ENCODE measurements at places on chromosomes 2 and 18.

DNA sequence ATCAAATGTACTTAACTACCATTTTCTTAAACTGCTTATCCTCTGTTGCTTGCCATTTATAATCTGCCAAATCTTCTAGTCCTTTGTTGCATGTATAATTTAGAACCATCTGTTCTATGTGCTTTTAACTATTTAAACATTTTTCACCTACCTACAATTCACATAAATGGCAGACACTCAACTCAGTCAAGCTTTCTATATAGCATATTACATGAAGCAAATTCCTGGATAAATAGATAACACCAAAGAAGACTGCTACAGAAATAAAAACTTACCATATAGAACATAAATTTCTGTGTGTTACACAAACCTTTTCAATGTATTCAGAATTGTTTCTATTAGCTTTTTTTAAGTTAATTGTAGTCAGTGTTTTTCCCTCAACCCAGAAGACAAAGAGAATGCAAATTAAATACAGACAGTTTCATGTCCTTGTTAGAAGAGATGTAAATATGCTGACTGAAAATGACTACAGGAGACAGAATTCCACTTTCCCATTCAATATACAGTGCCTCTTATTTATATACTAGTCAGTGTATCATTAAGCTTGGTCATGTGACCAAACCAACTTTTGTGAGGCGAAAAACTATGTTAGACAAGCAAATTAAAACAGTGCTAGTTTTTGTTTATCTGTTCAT, 2.6 kb downstream of the BAZ2B start:
- no peak for DNase-seq

DNA sequence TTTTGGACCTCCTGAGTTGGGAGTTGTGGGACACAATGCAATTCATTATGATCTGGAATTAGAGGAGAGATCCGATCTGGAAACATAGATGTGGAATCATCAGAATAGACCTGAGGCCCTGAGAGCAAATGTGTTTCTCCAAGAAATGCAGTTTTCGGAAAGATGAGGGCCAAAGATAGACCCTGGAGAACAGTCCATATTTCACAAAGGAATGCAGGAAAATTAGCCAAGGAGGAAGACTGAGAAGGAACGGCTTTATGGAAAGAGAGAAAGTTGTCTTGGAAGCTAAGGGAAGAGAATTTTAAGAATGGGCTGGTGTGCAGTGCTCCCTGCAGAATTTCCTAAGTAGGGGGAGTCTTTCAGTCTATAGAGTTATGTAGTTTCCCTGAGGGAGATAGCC, 11.1 kb upstream of the ZNF532 start:
- DNase-seq, result no peak

DNA sequence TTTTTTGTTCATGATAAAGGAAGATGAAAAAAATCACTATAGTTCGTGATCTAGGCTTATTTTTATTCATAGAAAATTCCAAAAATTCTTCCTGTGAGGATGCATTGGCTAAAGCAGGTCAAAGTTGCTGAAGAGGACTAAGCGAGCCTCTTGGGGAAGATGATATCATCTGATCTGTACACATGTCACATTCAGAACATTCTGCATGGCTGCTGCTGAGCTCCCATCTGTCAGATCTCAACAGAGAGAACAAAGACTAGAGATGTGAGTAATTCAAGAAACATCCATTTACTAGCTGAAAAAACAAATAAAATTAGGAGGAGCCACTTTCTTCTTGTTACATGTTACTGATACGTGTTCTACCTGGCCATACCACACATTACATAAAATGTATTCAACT, 518.6 kb upstream of the FSIP2 start:
- no peak for DNase-seq

DNA sequence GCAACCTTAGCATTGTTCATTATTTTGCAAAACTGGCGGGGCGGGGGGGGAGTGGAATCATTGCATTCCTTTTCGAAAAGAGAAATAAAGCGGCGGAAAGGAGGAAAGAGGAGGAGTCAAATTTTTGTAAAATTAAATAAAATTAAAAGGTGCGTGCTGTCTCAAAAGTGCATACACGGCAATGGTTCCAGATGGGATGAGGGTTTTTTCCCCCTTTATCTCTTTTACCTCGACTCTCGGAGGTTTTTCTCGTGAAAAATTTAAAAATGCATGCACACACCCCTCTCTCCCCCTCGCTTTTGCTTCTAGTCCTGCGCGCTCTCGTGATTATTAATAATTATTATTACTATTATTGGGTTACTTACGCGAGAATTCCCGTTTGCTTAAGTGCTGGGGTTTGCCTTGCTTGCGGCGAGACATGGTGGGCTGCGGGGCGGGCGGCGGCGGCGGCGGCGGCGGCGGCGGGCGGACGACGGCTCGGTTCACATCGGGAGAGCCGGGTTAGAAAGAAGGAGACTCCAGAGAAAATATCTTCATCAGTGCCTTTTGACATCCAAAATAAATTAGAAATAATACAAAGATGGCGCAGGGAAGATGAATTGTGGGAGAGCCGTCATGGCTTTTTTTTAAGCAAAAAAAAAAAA, 481 bp downstream of the BCL11A start:
- no peak for DNase-seq

- DNase-seq, result no peak
These were observed 133.7 kb downstream of the SH3BP4 start for GRCh38 chr2:235085476-235085875.

DNA sequence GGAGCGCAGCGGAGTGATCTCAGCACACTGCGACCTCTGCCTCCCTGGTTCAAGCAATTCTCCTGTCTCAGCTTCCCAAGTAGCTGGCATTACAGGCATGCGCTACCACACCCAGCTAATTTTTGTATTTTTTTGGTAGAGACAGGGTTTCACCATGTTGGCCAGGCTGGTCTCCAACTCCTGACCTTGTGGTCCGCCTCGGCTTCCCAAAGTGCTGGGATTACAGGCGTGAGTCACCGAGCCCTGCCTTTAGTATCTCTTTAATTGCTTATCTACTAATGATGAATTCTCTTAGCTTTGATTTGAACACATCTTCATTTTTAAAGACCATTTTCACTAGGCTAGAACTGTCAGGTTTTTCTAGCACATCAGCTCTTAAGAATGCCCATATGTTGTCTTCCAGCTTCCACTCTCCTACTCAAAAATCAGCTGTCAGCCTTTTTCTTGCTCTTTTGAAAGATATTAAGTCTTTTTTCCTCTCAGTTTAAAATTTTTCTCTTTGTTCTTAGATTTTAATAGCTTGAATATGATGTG, 16.1 kb upstream of the MFSD2B start:
- DNase-seq, result no peak

DNA sequence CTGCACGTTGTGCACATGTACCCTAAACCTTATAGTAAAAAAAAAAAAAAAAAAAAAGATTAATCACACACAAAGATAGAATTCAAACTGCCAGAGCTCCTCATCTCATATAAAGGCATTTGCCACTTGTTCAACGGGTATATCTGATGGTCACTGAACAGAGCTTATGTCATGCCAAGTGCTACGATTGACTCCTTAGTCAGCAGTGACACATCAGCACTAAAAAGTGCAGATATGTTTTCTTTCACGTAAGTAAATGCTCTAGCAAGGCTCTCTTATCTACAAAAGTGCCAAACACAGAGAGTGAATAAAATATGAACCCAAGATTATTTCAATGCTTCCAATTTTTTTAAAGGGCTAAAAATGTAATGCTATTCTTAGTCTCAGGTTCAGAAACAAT, 1.1 kb downstream of the LMAN1 start:
- no peak for DNase-seq

- DNase-seq, result no peak
These were observed 41.6 kb upstream of the SH3BP4 start for GRCh38 chr2:234910186-234910679.

DNA sequence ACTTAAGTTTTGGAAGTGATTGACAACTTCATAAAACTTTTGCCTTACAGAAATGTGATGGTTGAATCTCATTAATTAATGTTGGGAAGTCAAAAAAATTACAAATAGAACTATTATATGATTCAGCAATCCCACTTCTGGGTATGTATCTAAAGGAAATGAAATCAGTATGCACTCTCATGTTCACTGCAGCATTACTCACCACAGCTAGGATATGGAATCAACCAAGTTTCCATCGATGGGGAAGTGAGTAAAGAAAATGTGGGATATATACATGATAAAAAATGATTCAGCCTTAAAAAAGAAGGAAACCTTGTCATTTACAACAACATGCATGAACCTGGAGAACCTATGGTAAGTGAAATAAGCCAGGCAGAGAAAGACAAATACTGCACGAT, 112.4 kb upstream of the WDR75 start:
- DNase-seq, result no peak

GRCh38 chr2:204655101-204655500, 109.8 kb downstream of the PARD3B start:
- no peak for DNase-seq

- DNase-seq, result no peak
These were observed 11.3 kb upstream of the FSHR start for GRCh38 chr2:49165662-49166061.

DNA sequence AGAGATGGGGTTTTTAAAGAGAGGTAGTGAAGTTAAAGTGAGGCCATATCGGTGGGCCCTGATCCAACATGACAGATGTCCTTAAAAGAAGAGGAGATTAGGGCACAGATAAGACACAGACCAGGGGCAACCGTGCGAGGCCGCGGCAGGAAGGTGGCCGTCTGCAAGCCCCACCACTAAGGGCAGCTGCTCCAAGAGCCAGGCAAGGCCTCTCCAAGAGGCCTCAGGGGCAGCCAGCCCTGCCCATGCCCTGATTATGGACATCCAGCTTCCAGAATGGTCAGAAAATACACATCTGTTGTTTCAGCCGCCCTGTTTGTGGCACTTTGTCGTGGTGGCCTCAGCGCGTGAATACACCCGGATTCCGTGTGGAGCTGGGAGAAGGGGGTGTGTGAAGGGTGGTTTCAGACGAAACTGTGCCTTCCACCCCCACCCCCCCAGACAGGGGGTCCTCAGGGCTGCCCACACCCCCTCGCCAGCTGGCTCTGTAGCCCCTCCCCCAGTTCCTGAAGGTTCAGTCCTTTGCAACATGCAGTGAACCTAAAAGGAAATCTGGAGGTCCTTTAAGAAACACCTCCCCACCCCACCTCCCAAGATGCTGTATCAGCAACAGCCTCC, 74.1 kb upstream of the SMAD7 start:
- DNase-seq, result no peak

GRCh38 chr2:49240608-49241007, 86.3 kb upstream of the FSHR start:
- no peak for DNase-seq

DNA sequence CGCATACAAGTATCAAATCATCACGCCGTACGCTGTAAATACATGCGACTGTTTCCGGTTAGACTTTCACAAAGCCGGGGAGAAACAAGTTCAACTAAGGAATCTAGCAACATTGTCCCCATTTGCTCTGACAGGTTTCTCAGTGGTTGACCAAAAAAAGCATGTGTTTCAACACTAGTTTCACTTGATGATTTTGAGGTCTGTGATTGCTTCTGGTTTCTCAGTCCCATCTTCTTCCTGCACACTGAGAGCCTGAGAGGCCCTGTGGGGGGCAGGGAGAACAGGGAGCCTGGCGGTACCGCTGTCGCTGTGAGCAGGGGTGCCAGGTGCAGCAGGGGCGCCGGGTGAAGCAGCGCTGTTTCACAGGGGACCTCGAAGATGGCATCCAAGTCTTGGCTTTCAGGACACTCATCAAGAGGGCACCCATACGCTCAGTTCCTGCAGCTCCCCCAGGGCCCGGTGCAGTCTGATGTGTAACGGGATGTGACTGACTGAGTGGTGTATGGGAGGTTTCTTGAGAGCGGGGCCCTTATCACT, 270.9 kb downstream of the TWIST2 start:
- DNase-seq, result peak; percentile 9

DNA sequence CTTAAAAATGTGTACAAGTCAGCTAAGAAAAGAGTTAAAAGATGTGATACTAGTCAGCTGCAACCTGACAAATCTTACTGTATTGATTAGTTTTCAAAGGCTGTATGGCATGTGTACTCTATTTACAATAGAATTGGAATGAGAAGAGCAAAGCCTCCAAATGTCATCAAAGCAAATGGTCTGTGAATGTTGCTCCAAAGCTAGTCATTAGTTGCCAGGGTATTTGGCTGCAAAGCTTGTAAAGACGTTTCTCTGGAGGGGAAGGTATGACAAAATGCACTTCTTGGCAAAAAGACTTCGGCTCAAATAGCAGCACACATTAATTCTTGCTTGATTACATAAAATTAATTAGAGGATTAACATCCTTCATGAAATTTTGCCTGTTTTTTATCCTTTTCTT, 59.3 kb downstream of the ETAA1 start:
- DNase-seq, result no peak

- no peak for DNase-seq
These were observed 22.3 kb upstream of the MYO1B start for GRCh38 chr2:191222952-191223351.

- no peak for DNase-seq
These were observed 31.9 kb downstream of the SLC66A3 start for GRCh38 chr2:11187083-11187619.

DNA sequence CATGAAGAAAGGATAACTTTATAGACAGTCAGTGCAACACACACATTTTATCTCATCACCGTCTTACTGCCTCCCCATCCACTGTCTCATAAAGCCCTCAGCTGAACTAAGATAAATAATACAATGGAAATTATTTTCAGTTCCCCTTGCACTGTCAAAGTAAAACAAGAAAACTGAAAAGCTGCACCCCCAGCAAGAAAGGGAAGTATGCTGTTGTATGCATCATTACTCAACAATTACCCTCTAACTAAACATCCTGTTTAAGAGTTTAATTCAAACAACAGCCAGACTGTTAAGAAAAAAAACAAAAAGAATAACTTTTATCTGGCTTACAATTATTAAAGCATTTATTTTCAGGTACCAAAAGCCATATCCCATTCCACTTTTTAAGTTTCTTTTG, 25.0 kb downstream of the MPPE1 start:
- no peak for DNase-seq

DNA sequence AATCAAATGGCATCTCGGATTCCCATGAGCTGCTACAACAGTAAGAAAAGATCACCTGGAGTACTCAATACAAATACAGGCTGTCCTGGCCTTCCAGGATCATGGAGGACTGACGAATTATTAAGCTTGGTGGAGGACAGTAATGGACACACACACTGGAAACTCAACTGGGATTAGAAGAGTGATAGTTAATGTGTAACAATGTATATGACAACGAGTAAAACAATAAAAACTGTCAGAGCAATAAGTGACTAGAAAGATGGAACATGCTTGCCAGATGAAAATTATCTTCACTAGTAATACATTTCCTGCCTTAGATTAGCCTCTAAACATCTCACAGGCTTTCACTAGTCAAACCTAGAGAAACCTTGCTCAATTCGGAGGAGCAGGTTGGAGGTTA, 49.2 kb upstream of the CDH20 start:
- DNase-seq, result no peak

GRCh38 chr2:47657886-47658489, 125.0 kb upstream of the MSH6 start:
- no peak for DNase-seq

GRCh38 chr2:233135421-233135820, 75.3 kb downstream of the INPP5D start:
- DNase-seq, result no peak

DNA sequence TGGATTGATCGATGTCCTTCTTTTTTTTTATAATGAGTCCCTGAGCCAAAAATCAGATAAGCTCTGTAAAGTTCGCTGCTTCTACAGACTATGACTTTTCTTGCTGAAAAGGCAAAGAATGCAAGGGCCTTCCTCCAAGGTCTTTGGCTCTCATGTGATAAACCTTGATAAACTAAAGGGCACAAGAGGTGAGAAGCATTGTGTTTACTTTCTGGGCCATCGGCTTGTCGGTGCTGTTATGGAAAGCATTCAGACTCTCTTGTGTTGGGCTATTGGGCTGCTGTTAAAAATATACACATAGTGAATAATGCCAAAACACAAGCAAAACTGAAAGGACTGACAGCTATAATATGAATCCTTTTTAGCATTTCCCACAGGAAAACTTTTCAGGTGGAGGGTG, 472.4 kb upstream of the SPHKAP start:
- no peak for DNase-seq
